COLO829 (cell line): ENCODE measurements at places on chromosomes 2 and 18.

- peak; percentile 6 for DNase-seq
These were observed 807.4 kb upstream of the CRIM1 start for GRCh38 chr2:35548171-35548570.

GRCh38 chr18:51339856-51340255 lies 142.4 kb upstream of the MEX3C start:
- DNase-seq: no peak

DNA sequence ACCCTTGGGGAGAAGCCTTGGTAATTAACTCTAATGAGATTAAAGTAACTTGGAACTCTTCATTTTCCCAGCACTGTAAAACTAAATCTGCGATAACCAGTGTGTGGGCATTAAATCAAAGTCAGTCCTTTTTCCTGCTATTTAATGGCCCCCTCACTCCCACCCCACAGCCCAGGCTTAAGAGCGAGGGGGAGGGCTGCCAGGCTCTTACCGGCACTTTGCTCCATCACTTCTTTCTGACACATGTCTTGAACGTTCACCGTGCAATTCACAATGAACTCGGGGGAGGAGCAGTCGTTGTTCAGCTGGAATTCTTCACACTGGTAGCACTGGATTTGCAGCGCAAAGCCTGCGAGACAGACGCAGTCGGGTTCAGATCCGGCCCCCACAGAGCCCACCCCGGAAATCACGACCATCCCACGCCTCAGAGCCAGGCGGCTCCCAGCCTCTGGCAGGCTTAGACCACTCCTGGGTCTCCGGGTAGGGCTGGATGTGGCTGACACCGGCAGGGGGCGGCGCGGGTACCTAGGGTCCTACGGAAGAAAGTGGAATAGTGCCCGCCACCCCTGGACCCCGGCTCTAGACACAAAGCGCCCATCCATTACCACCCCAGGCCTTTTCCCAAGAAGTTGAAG lies 1.7 kb downstream of the LYPD1 start:
- no peak for DNase-seq

DNA sequence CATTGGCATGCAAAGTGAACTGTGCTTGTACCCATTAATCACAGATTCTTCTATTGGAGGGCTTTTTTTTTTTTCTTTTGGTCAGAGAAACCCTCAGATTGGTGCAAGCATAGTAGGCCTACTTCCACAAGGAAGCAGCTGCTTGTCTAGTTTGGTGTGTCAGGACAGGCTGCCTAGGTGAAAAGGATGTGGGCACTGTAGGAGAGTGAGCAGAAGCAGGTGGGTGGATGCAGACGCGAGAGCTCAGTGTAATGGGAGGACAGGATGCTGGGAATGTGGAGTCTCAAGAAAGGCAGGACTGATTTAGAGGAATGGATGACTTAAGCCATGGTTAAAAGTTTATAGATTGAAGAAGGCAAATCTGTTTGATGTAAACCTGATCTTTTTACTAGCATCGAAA lies 3.1 kb downstream of the ELP2 start:
- no peak for DNase-seq

DNA sequence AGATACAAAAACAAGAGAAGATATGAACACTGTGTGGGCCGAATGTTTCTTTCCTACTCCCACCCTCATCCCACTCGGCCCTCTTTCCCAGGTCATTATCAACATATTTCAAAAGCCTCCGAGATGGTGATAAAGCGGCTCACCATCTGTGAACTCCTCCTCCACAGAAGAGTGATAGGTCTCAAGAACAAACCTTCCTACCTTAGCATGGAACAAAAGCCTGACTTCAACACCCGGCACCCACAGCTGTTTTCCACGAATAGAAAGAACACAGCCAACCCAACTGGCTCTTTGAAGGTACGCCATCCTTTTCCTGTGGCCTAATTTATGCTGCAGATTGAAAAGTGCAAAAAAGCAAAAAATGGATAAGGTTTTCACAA lies 28.8 kb downstream of the BCL2 start:
- no peak for DNase-seq

- DNase-seq: no peak
These were observed 51.9 kb downstream of the REEP1 start for GRCh38 chr2:86285571-86285970.

GRCh38 chr2:174636987-174637386 lies 39.4 kb upstream of the WIPF1 start:
- DNase-seq: no peak

DNA sequence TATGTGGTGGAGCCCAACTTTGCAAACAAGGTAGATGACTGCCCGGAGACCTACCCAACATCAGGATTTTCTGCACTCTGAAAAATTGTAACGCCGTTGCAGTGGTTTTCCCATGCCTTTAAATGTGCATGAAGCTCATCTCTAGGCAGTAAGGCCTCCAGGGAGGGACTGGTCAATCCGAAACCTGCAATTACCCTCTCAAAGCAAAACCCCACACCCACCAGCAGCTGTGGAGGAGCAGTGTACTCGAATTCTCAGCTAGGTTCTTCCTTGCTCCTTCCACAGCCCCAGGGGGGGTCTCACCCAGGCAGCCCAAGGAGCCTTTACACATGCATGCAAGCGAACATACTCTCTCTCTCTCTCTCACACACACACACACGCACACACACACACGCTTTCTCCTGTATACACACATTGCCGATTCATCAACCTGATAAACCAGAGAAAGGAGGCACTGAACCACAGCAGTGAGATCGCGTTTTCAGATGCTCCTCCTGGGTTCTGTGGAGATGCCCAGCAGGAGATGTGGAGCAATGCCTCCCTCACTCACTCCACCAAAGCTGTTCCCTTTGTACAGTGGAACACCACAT lies 109.2 kb downstream of the VIT start:
- DNase-seq: no peak

GRCh38 chr2:175690113-175690837 lies 311.8 kb downstream of the LNPK start:
- DNase-seq: no peak

- DNase-seq: no peak
These were observed 105.0 kb upstream of the SMAD2 start for GRCh38 chr18:48035556-48035860.

- no peak for DNase-seq
These were observed 75.4 kb downstream of the SFXN5 start for GRCh38 chr2:72996117-72996502.

GRCh38 chr2:58616961-58617360 lies 375.8 kb upstream of the FANCL start:
- DNase-seq: no peak

- peak; percentile 19 for DNase-seq
These were observed 53.7 kb upstream of the MAP3K20 start for GRCh38 chr2:173021939-173022371.

GRCh38 chr2:140601342-140601741 lies 1529.5 kb downstream of the LRP1B start:
- DNase-seq: no peak

DNA sequence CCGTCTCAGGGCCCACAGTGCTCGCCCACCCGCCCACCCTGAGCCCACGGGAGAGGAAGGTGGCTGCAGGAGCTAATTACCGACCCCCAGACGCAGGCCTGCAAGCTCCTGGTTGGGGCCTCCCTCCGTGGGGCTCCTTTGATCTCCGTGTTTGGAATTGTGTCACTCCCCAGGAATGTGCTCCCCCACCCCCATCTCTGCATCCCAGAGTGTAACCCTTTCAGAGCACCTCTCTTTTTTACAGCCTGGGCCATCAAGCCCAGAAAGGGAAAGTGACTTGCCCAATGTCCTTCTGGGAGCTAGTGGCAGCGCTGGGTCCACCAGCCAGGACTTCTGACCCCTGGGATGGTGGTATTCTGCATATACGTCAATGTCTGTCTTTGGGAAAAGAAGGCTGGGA lies 335.1 kb downstream of the CYRIA start:
- no peak for DNase-seq

- no peak for DNase-seq
These were observed 894 bp downstream of the SMAD7 start for GRCh38 chr18:48949606-48950535.

GRCh38 chr2:11102956-11103860 lies 52.1 kb upstream of the SLC66A3 start:
- DNase-seq: no peak

DNA sequence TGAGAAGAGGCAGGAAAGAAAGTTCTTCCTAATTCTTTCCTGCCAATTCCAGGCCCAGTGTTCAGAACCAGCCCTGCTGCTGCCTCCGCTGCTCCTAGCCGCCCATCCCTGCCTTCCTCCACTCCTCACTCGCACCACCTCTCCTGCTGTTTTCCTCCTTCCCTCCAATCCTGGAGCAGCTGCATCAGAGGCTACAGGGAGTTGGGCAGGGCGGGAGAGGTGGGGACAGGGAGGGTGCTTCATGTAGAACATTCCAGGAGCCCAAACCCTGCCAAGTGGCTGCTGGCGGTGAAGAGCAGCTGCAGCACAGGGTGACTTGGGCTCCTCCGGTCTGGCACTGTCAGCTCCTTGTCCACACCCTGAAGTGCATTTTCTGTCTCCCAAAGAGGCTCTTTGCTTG lies 176.3 kb downstream of the TNS1 start:
- no peak for DNase-seq

DNA sequence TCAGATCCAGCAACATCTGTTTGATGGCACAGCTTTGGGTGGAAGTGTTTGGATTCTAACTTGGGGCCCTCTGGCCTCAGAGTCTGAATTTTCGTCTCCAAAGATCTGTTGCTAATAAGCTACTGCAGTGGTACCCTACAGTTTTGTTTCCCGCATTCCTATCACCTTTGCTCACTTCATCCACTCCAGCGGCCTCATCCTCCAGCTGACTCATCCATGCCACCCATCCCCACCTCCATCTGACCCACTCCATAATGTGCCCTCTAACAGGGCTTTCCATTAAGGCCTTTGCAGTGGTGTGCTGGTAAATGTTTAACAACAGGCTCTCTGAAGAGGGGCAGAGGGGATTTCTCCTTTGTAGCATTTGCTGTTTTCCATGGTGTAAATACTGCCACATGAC lies 225.5 kb downstream of the TGIF1 start:
- DNase-seq: no peak

GRCh38 chr2:209322905-209323512 lies 100.8 kb upstream of the MAP2 start:
- no peak for DNase-seq

DNA sequence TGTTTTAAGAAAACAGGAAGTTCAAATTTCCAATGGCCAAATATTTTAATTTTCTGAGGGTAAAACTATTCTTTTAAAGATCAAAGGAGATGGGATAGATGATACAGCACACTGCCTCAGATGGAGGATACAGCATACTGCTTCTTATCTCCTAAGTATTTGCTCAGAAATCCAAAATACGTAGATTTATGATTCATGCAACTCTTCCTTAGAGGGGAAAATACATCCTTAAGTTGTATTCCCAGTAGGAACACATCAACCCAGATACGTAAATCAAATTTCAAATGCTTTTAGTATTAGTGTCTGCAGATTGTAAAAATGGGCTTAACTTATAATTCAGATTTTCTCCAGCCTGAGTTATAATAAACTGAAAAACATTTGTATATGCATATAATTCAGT lies 235.2 kb downstream of the ZNF385B start:
- DNase-seq: no peak

- DNase-seq: no peak
These were observed 226.1 kb upstream of the REV1 start for GRCh38 chr2:99715956-99716355.

- no peak for DNase-seq
These were observed 45.5 kb upstream of the SLC14A1 start for GRCh38 chr18:45678441-45678840.

DNA sequence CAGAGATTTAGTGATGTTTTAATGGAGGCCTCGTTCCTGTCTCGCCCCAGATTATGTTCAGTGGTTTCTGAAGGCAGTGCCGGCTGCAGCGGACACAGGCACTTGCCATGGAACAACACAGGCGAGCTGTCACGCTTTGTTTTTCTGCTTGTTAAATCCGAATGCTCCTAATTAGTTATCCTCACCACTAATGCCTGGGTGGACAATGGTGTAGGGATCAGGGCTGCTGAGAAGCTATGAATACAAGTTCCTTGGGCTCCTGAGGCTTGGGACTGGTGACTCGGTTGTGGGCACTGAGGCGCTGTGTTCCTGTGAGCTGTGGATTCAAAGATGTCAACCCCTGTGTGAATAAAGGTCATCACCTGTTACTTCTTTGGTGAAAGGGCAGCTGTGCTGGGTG lies 123.5 kb downstream of the PLEKHM3 start:
- no peak for DNase-seq

DNA sequence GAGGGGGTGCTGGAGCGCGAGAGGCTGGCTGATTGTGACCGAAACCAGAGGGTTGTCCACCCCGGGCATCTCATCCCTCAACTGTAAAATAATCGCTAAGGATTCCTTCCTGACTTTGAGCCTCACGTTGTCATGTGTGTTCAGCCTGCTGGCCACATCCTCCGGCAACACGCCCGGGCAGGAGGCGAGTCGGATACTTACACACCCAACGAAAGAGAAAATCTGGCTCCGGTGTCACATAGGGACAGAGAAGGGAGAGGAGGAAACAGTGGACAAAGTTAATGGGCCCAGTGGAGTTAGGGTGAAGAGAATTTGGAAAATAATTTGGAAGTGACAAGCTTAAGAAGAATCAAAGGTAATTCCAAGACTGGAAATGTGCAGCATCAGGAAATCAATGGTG lies 2.4 kb downstream of the TLX2 start:
- DNase-seq: no peak

DNA sequence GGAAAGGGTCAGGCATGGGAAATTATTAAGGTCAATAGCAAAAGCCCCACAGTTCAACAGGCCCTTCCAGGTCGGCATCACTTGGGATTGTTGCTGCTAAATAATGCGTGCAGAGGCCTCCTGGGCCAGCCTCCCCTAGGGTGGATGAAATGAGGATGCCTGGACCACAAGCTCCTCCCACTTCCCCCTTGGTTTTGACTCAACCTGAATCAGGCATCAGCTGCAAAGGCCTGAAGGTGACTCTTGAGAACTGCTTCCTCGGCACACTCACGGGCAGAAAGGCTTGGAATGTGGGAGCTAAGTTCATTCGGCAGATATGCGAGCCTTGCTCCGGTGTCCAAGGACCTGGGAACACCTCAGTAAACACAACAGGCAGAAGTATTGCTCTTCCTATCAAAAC lies 69.3 kb downstream of the MBP start:
- no peak for DNase-seq

- no peak for DNase-seq
These were observed 22.0 kb upstream of the DNMT3A start for GRCh38 chr2:25363733-25364132.

GRCh38 chr2:108905176-108905575 lies 83.8 kb downstream of the EDAR start:
- no peak for DNase-seq

DNA sequence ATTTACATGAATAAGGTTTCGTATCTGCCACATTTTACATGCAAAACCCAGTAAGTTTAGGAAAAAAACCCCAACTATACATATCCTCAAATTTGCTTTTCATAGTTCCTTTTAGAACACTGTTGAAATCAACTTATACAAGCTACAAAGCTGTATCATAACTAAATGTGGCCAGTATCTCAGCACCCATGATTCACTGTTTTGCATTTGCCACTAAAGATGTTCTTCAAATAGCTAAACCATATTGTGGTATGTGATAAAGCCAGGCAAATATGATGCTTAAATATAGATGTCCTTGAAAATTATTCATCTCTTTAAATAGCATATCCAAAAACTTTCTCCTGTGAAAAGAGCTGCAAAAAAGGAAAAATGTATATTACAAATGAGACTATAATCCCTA lies 29.9 kb downstream of the ROCK2 start:
- no peak for DNase-seq

GRCh38 chr2:234377761-234378391 lies 119.0 kb downstream of the ARL4C start:
- no peak for DNase-seq
